ENCODE measurements at places on chromosomes 2 and 18.

DNA sequence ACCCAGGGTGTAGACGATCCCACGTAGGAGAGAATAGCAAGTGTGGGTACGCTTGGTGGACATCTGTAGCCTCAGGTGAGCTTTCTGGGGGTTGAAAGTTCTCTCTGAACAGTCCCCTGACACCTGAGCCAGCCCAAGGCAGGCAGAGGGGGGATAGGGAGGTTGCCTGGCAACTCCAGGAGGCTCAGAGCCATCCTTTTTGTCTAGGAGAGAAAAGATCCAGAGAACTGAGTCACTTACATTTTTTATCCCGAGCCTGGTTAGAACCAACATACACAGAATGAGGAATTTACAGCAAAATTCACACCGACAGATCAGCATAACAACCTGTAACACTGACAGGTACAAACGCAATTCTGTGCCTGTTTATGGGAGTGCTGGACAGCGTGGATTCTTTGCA, 113.2 kb downstream of the SH3BP4 start:
- no peak for DNase-seq

DNA sequence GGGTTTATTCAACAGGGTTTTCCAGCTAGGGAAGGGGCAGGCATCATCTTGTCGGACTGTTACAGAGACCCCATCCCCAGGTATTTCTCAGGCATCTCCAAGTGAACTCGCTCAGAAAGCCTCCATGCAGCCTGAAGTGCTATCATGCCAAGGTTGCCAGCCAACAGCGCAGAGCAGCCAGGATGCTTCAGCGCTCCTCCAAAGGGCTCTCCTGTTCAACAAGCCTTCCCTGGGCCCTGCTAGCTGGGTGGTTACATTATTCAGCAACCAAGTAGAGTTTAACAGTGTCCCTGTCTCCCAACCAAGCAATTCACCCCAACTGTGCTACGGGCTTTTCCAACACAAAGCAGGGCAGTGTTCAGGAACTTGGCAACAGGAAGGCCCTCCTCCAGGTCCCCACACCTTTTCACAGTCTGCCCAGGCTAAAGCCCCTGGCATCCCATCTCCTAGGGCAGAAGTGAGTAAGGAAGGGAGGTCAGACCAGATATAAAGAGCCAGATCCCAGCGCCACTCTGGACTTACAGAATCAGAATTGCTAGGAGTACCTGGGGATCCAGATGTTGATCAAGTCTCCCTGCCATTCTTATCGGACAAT, 52.9 kb downstream of the ZBTB7C start:
- DNase-seq, result no peak

GRCh38 chr18:57728941-57729511, 74.1 kb downstream of the ATP8B1 start:
- no peak for DNase-seq

DNA sequence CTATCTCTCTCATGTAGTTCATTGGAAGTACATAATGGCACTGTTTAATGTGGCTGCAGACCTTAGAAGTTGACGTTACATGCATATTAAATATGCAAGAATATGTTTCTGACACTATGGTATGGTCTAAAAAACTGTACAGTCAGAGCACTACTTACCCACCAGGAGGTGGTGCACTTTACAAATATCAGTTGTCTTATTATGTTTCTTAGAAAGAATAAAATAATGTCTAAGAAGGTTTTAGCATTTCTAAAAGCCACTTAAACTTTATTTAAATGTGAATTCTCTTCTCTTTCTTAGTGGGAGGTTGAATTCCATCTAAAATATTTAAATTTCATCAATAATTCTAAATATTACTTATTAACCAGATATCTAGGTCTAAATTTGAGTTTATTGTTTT, 4.3 kb downstream of the TMEFF2 start:
- DNase-seq, result no peak

DNA sequence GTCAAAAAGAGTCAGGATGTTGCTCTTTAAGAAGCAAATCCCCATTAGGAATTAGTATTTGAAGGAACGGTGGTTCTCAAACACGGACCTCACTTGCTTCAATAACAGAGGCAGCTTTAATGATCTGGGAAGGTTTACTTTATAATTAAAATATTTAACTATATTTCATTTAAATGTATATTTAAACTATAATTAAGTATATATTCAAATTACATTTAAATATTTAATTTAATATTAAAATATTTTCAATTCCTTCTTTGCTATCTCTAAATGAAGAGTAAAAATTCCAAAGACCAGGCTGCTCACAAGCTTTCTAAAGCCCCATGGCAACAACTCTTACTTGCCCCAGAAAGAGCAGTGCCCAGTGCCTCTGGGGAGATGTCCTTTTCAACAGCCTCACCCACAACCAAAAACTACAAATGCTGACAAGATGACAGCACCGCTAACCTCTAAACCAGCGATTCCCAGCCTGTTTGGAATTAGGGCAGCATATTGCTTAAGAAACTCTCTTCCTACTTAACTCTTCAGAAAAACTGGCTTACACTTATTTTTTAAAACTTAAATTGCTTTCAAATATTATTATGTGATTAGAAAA, 62.9 kb upstream of the POU3F3 start:
- DNase-seq, result no peak

DNA sequence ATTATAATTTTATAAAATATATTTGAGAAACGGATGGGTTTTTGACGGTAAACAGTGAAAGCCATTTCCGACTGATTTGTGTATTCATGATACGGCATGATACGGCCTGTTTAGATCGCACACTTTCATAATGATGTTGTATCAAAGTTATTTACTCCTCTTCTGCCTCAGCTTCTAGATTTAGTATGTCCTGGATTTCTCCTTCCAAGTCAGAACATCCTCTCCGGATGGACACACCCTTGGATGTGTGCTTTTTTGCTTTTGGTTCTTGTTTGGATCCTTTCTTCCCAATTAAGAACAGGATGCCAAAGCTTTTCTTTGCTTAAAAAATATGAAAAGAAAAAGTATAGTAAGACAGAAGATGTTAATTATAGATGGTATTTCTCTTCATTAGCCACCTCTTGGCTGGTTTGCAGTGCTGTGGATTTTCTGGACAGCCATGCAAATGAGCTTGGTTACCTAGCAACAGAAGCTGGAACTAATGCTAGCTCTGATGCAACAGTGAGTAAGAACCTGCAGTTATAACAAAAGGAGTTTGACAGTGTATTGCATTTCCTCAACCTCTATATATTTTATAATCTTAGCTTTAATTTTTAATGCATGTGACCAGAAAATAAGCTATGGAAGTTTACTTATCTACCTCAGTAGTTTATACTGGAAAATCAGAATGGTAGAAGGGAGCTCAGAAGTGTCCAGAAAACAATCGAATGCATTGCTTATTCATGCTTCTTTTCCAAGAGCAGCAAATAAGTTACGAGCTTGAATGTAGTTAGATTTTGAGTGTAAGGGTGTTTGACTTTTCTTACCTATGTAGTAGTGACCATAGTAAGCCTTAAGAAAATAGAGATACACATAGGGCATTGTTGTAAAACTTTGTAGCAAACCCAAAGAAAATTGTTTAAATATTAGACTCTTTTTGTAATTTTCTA, 27.9 kb downstream of the RMND5A start:
- no peak for DNase-seq

- DNase-seq, result no peak
Observed at GRCh38 chr2:232321156-232321816, 57.3 kb upstream of the ALPP start.

DNA sequence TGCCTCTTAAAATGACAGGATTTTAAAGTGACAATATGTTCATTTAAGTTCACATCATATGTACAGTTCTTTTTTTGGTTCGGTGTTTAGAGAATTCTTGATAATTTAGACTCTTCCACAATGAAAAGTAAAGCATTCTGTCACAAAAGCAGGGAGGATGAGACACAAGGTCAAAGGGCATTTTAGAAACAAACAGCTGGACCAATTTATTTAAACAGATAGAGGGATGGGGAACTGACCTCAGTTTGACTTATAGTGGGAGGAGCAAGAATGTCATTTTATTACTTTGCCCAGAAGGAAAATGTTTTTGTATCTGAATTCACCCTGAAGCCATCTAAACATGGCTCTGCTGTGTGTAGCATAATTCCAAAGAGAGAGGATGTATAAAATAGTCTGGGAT, 128.5 kb downstream of the MEIS1 start:
- DNase-seq, result no peak

DNA sequence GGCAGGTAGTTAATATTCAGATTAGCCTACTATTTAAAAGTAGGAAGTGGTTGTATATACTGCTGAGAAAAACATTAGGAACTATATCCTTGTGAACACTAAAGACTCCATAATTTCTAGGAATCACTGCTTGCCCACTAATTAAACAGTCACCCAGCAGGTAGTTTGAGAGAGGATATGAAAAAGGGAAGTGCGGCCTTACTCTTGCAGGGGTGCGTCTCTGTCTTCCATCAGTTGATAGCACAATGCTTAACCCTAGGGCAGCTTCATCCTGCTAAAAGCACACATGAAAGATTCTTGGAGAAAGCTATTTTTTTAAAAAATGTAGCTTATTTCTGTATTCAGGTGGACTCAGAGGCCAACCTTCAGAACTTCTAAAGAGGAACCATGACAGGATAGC, 53.1 kb upstream of the ATP5MC3 start:
- DNase-seq, result no peak

GRCh38 chr2:12728221-12728777, 11.6 kb downstream of the TRIB2 start:
- no peak for DNase-seq

- peak; percentile 73 for DNase-seq
Observed at GRCh38 chr2:172234716-172235691, 132.3 kb upstream of the DLX2 start.

GRCh38 chr2:59786684-59787083, 766.8 kb downstream of the BCL11A start:
- DNase-seq, result no peak

DNA sequence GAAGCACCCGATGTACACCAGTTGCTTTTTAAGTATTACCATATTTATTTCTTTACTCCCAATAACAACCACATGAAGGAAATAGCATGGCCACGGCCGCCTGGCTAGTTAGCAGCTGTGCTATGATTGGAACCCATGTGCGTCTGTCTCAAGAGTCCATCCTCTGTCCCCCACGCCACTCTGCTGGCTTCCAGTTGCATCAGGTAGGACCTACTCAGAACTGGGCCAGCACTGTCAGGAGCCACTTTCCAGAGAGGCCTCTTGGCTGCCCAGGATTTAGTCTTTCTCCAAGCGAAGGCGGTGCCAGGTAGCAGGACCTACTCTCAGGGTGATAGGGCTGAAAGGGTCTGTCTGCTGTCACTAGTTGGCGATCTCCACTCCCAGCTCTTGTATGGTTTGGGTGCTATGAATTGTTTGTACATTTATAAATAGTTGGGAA, 22.1 kb downstream of the ASB18 start:
- no peak for DNase-seq

- no peak for DNase-seq
Observed at GRCh38 chr2:1956520-1957289, 212.4 kb upstream of the PXDN start.

- DNase-seq, result no peak
Observed at GRCh38 chr18:25736516-25736915, 353.9 kb downstream of the SS18 start.

GRCh38 chr2:71596011-71596410, 142.7 kb downstream of the DYSF start:
- DNase-seq, result no peak

- no peak for DNase-seq
Observed at GRCh38 chr2:217934321-217935131, 68.3 kb downstream of the TNS1 start.

GRCh38 chr2:11677136-11678055, 7.4 kb upstream of the NTSR2 start:
- DNase-seq, result no peak

GRCh38 chr2:67626656-67627055, 229.5 kb downstream of the ETAA1 start:
- DNase-seq, result no peak

DNA sequence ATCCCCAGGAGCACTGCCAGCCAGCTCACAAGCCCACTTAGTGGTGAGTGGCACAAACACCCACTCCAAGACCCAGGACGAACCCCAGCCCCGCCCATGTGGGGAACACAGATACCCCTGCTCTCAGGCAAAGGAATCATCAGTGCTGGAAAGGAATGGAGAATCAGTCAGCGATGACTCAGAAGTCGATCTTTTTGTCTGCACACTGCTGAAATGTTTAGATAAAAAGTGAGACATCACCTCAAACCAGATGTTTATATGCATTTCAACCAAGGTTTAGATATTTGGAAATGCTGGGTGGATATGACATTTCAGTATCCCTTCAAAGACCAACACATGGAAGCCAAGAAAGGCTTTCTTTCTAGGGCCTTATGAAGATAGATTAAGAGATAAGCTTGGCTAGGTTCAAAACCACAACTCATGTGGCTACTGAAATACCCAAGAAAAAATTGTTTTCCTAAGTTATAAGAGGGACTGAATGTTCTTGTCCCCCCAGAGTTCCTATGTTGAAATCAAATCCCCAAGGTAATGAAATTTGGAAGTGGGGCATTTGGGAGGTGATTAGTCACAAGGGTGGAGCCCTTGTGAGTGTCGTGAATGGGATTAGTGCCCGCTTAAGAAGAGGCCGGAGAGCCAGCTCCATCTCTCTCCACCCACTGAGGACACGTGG, 43.7 kb downstream of the POU3F3 start:
- DNase-seq, result no peak

DNA sequence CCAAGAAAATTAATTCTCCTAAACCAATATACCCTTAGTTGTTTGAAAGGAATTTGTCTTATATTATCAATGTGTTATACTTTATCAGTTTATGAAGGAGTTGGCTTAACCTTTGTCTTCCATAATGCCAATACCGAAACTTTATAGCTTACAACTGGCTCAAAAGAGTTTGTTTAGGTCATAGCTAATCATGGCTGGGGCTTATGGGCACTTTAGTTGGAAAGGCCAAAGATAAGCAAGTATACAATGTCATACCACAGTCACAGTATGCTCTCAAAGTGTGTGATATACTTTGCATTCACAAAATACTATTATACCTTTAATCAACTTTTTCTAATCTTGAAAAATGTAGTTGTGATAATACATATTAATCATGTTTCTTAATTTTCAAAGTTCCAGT, 2.3 kb downstream of the KLHL41 start:
- DNase-seq, result no peak

DNA sequence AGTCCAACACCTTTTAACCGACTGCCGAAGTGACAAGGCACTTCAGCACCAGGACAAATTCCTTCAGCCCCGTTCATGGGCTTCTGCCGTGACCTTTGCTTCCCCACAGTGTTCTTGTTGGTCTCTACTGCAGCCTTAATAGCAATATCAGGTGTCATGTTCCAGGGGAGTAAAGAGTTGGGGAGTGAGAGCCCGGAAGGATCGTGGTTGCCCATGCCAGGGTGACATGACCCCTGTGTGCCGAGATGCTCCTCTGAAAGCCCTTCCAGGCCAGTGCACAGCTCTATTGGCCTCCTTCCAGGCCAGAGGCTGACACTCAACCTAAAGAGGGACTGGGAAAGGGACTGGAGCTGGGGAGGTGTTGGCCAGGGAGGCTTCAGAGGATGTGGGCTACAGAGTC, 279.2 kb downstream of the CYRIA start:
- no peak for DNase-seq

GRCh38 chr18:76952747-76953146, 130.4 kb downstream of the ZNF236 start:
- no peak for DNase-seq

GRCh38 chr18:38539856-38540255, 974.3 kb upstream of the CELF4 start:
- DNase-seq, result no peak

- DNase-seq, result no peak
Observed at GRCh38 chr18:39186008-39186407, 1620.4 kb upstream of the CELF4 start.
